ENCODE measurements at places on chromosomes 13 and 19.

GRCh38 chr19:23817519-23817918 lies 58.8 kb upstream of the ZNF681 start:
- DNase-seq, result no peak

- no peak for DNase-seq
Measured at GRCh38 chr19:19120308-19121231, 17.7 kb downstream of the TMEM161A start.

DNA sequence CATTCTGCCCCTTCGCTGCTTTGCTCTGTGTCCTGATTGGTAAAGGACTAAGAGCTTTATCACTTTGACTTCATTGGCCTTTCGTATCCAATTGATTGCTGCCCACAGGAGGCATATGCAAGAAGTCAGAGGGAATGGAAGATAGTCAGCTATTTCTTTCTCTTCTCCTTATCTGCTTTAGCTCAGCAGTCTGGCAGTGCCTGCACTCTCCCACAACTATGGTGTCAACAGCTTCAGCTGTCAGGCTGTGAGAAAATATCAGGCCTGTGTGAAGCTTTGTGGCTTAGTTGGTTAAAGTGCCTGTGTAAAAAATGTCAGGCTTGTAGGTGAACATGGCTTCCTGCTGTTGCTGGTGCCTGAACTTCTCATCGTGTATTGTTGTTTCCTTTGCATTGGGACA lies 243.0 kb downstream of the PCDH17 start:
- no peak for DNase-seq

DNA sequence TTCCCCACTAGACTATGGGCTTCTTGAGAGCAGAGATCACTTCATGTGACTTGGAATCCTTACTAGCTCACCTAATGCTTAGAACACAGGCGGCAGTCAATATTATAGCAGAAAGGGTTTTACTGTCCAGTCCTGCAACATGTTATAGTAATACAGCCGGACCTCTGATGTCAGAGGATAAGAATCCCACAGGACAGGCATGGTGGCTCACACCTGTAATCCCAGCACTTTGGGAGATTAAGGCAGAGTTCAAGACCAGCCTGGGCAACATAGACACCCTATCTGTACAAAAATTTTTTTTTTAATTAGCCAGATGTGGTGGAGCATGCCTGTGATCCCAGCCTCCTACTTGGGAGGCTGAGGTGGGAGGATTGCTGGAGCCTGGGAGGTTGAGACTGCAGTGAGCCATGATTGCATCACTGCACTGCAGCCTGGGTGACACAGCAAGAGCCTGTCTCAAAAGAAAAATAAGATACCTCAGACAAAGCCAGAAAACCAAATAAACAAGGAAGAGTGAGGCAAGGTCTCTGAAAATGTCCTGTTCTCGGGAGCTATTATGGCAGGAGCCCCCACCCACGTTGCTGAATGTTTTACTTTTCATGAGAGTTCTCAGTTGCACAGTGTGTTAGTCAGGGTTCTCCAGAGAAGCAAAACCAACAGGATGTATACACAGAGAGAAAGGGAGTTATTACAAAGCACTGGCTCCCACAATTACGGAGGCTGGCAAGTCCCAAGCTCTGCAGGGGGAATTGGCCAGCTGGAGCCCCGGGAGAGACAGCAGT lies 100.8 kb downstream of the UBL3 start:
- no peak for DNase-seq

DNA sequence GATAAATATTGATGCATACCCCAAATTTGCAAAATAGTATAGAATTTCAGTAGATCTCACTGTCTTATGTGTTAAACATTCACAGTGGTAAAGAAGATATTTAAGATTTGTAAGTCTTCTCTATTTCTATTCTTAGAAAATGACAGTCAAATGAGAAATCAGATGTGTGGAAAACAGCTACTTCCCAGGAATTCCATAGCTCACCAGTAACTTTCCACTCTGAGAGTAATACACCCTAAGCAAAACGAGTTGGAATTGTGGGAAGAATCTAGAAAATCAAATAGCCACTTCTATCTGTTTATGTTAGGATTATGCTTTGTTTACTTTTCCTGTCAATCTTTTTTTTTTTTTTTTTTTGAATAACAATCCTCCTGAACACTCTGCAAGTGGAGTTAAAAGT lies 69.1 kb downstream of the FLT1 start:
- DNase-seq, result no peak

GRCh38 chr13:39968646-39969475 lies 313.4 kb downstream of the COG6 start:
- no peak for DNase-seq

- DNase-seq, result no peak
Measured at GRCh38 chr13:43185226-43185625, 161.8 kb downstream of the DNAJC15 start.

All from GOT3 (cell line).